ENCODE measurements at places on chromosomes 16 and 17. TPM values are rescaled to one million over a fixed set of nuclear protein-coding genes. Genes with fewer than 3 reads are reported as not detected.

Gene CCL5
- total RNA-seq, result not detected

Gene FAM117A
- total RNA-seq, result 10.5 TPM

Gene FBXW10
- not detected for total RNA-seq

Gene DBF4B
- total RNA-seq, result 10.2 TPM

Gene AOC3
- 0.55 TPM for total RNA-seq

DNA sequence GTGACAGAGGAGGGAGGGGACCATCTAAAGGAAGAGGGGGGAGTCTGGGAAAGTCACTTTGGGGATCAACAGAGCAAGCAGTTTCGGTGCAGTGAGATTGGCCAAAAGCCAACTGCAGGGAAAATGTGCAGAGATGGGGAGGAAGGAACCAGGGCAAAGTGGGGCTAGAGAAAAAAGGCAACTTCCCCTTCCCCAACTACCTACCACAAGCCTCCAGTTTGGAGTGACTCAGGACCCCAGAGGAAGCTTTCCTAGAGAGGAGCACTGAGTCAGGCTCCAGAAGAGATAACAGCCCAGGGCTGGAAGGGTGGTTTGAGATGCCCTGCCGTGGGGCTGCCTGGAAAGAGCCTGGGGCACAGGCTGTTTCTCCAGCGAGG is 6.9 kb upstream of the CD300LD start:
- no peak for DNase-seq

DNA sequence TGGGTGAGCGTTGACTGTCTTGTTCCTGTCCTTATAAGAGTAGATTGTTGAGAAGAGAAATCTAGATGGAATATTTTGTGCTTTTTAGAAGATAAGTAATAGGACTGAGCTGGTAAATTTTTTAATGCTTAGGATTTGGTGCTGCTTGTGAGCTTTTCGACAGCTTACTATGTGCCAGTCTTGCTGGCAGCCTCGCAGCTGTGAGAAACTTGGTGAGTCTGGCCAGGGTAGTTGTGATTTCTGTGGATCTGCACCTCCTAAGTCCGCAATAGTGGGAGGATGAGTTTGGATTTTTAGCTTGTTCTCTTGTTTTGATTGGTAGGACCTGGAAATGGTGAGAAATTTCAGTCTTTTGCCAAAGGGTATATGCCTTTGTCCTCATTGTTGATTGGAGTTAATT is 3.6 kb downstream of the SOCS7 start:
- no peak for DNase-seq

GRCh38 chr17:81110488-81111040 is 54.7 kb upstream of the PVALEF start:
- no peak for DNase-seq

GRCh38 chr17:59436900-59437299 is 105.4 kb downstream of the YPEL2 start:
- no peak for DNase-seq

DNA sequence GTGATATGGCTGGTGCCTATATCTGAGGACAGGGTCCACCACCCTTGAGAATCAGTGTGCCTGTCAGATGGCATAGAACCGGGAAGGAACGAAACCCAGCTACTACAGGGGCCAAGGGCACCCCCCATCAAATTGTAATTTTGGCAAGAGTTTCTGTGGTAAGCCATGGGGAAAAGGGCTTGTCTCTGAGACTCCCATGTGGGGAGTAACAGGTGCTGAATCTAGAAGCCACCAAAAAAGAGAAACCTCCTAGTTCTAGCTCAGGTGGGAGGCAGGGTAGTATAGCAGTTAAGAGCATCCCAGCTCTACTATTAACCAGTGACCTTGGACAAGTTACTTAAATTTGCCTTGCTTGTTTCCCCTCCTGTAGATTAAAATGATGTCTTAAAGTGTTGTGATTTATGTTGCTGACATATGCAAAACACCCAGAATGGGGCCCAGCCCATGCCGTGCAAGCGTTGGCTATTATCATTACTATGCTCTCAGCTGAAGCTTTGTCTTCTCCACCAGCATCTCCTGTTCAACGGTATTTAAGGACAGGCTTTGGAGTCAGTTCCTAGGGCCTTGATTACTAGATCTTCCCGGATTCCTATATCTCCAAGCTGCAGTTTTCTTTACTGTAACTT is 210.7 kb upstream of the NLRP1 start:
- DNase-seq, result no peak

DNA sequence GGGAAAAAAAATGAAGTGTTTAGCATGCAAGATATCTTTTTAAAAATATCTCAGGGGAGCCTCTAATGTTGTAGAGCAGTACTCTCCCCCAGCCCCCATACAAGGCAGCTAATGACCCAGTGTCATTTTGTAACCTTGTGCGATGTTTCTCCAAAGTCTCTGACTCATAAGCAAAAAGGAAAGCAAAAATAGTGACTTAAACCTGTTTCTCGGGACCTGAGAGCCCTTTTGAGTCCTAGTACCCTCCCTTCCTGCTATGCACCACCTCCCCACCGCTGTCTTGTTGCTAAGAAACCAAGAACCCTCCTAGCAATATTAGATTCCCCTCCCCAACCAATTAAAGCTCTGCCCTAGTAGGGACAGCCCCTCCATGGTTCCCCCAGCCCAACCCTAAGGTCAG is 2.8 kb downstream of the MYCBPAP start:
- DNase-seq, result no peak

DNA sequence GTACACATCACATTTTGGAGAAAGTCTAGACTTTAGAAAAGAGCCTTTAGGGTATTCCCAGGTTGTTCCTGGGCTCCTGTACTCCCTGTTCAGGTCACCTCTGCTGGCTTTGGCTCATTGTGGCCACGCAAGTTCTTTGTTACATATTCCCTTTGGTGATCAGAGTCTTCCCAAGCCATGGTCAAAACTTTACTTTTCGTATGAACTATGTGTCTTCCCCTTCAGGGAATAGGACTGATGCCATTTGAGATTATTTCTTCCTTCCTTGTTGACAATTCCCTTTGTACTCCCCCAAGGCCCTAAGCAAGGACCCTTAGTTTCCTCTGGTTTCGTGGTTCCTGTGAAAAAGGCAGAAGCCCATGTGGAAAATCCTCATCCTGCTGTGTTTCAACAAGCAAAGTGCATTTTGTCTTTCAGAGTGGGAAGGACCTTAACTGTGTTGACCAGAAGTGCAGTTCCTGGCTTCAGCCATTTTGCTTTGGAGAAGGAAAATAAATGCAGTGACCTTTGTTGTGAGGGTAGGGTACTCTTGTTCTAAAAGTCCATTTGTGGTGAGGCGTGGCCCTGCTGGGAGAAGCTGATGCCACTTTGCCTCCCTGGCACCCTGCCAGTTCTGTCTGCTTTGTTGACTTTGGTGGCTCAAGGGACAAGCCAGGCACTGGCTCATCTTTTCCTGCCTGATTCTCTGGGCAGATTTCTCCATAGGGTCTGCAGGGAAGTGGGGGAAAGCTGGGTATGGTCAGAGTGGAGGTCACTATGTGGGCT is 55.1 kb downstream of the ZNRF1 start:
- DNase-seq, result no peak

GRCh38 chr17:73432624-73433190 is 120.9 kb upstream of the CDC42EP4 start:
- no peak for DNase-seq

- DNase-seq, result peak; percentile 44
Measured at GRCh38 chr17:37259030-37259735, 116.6 kb upstream of the C17orf78 start.

Measured in kidney epithelial cell (primary cell).